Retina (tissue), 1 donor: ENCODE measurements at places on chromosomes 11 and 22.
A peak's percentile ranks its signal among the peaks of the same experiment; 100 is the strongest.

- DNase-seq: no peak
Observed at GRCh38 chr22:18095101-18095805, 15.4 kb upstream of the TUBA8 start.

- no peak for DNase-seq
Observed at GRCh38 chr22:43861529-43861928, 784 bp downstream of the SULT4A1 start.

DNA sequence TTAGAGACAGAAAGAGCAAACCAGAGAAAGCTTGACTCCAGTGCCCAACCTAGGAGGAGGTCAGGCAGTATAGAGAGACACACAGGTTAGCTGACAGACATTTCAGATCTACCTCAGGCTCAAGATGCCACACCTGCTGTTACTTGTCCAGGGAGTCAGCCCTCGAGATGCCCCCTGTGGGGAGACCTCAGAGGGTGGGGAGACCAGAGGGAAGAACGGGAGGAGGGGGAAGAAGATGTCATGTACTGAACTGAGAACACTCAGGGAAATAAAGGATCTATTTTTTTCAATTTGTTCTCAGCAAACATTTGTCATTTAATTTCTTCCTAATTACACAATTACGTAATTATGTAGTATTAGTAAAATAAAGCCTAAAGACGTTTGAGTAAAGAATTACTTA lies 196.3 kb upstream of the CADM1 start:
- no peak for DNase-seq

DNA sequence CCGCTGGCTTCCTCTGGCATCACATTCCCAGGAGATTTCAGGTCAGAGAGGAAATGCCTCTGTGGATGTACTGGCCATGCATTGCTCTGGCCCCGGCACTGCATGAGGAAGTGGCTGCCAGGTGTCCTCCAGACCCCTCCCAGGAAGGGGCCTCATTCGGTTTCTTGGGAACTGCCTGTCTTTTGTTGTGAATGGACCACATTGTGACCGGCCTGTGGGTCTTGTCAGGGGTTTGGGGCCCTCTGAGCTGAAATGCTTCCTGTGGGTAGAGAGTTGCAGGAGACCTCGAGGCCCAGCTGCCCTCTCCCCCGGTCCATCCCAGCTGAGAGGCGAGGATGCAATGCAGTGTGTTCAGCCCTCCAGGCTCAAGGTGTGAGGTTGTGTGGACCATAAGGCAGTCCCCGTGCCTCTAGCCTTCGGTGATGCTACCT lies 18.8 kb upstream of the ST3GAL4 start:
- DNase-seq: no peak

DNA sequence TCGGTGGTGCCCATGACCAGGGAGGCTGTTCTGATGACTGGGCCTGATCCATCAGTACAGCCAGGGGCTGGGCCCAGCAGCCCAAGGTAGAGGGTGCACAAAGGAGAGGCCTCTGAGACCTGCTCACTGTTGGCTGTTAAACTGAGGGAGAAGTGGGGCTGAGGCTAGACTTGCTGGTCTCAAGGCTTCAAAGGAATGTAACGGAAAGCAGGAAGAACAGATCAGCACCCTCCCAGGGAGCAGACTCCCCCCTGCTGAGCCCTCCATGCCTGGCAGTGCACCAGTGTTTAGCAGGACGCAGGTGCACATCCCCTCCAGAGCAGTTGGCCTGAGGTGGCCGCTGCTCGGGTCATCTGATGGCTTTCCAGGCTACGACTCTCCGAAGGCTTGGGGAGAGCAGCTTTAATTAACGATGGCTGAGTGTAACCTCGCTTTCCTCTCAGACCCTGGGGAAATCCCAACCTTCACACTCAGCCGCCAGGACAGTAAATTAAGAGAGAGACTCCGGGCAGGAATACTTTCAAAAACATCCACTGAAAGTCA lies 255.7 kb upstream of the NARS2 start:
- peak; percentile 40 for DNase-seq

GRCh38 chr11:36390963-36391471 lies 94.9 kb downstream of the PRR5L start:
- no peak for DNase-seq

GRCh38 chr11:69325446-69325845 lies 31.5 kb downstream of the MYEOV start:
- DNase-seq: no peak

GRCh38 chr11:103744496-103745153 lies 291.8 kb upstream of the DDI1 start:
- DNase-seq: no peak

DNA sequence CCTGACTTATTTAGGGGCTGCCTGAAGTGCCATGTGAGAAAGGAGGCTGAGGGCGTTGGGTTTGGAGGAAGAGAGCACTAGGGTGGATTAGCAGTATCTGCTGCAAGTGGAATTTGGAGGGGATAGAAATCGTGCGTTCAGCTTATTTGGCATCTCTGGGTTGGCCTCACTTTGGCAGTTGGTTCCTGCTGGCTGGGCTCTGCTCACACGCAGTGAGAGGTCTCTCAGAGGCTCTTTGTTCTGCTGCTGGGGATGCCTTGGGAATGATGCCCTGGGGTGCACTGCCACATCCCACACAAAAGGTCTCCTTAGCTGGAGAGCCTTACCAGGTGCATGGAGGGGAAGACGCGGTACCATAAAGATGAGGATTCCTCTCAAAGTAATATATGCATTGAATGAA lies 17.7 kb upstream of the MICAL2 start:
- DNase-seq: peak; percentile 40

GRCh38 chr22:33337524-33337923 lies 279.3 kb upstream of the SYN3 start:
- DNase-seq: no peak
